Daoy (cell line): ENCODE measurements at places on chromosomes 3 and 15. TPM values are rescaled to one million over a fixed set of nuclear protein-coding genes. Genes with fewer than 3 reads are reported as not detected.

DNA sequence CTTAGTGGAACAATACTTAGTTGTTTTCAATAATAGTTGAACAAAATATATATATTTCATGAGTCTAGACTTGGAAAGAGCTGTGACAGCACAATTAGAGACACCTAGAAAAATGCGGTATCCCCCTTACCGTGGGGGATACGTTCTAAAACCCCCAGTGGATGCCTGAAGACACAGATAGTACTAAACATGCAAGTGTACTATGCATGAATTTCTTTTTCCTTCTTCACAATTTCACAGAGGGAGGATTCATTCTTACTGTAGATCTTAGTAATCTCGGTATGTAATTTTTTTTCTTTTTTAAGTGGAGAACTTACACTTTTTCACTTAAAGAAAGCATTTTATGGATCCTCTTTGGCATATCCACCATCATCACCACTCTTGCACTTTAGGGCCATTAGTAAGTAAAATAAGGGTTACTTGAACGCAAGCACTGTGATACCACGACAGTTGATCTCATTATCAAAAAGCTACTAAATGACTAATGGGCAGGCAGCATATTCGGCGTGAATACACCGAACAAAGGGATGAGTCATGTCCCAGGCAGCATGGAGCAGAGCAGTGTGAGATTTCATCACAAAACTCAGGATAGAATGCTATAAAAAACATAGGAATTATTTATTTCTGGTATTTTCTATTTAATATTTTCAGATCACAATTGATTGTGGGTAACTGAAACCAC is 72.3 kb upstream of the ZNF280D start:
- DNase-seq, result peak; percentile 90

DNA sequence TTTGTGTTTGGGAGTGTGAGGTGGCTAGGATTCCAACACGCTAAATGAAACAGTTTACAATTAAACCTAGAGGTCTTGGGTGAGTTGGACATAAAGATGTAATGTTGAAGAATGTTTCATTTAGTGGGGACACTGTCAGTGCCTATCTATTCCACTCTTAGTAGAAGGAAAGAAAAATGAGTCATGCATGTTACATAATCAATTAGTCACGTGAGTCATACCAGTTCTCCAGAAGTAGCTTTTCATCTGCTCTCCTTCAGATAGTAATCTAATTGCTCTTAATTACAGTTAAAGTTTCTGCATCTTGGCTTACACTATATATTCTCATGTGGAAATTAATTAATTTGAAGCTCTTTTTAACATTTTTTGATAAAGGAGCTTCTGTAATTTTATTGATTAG is 115.7 kb upstream of the P2RY1 start:
- no peak for DNase-seq

Gene SOX14
- not detected in 2 replicates for total RNA-seq

- DNase-seq, result no peak
Measured at GRCh38 chr15:57183614-57184344, 192.5 kb upstream of the CGNL1 start.

GRCh38 chr3:69819282-69819681 is 80.0 kb downstream of the MITF start:
- DNase-seq, result no peak

Gene SCAMP5
- total RNA-seq, result 1.8 and 7.4 TPM in 2 replicates
